ENCODE measurements at places on chromosomes 13 and 19.

DNA sequence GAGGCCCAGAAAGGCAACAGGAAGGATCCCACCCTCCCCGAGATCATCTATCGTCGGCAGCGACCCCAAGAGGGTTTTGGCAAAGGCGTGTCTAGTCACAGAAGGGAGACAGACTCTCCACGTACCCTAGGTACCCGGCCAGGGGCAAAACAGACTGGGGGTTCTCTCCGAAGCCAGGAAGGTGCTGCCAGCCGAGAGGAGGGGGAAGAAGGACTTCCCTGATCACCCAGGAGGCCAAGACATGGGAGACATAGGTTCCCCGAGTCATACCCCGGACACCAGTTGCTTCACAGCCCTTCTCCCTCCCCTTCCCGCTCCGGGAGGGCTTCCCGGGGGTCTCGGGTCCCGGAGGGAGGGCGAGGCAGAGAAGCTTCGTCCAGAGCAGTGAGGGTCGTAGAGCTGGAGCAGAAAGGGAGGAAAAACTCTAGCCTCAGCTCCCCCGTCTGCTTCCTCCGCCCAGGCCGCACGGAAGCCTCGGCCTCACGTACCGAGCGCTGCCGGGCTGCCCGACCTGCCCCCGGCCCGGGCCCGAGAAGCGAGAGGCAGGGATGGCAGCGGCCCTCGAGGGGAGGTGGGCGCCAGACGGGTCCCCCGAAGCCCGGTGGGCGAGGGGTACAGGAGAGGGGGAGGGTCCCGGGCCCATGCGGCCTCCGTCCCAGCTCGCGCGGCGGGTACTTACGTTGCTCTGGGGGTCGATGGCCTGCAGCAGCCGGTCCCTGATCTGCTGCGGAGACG lies 644 bp downstream of the MED26 start:
- no peak for DNase-seq

DNA sequence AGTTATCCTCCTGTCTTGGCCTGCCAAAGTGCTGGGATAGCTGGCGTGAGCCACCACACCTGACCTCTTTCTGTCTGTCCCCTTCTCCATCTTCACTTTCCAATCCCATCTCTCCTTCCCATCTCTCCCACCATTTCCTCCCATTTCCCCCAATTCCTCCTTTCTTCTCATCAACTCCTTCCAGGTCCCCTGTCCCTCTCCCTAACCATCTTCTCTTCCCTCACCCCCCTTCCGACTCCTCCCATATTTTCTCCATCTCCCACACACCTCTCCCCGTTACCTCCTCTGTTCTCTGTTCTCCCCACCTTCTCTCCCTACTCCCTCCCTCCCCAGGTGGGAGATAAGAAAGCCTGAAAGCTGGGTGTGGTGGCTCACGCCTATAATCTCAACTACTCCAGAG lies 40.6 kb downstream of the KEAP1 start:
- no peak for DNase-seq

DNA sequence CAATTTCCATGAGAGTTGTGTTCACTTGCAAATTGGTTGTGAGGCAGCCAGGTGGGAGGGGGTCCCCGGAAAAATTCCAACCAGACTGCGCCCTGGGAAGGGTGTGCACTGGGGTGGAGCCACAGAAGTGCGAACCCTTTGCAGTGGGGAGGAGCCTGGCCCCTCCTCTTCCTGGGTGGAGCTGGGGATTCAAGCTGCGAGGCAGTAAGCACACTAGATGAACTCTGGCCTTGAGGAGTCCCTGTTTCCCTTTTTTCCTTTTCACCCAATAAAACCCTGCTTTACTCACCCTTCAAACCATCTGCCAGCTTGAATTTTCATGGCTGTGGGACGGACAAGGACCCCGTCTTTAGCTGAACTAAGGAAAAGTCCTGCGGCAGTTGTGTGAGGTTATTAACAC lies 31.0 kb upstream of the MBNL2 start:
- no peak for DNase-seq

GRCh38 chr13:101846249-101846648 lies 393.8 kb downstream of the ITGBL1 start:
- no peak for DNase-seq

GRCh38 chr19:41615207-41615606 lies 11.7 kb downstream of the CEACAM4 start:
- no peak for DNase-seq

DNA sequence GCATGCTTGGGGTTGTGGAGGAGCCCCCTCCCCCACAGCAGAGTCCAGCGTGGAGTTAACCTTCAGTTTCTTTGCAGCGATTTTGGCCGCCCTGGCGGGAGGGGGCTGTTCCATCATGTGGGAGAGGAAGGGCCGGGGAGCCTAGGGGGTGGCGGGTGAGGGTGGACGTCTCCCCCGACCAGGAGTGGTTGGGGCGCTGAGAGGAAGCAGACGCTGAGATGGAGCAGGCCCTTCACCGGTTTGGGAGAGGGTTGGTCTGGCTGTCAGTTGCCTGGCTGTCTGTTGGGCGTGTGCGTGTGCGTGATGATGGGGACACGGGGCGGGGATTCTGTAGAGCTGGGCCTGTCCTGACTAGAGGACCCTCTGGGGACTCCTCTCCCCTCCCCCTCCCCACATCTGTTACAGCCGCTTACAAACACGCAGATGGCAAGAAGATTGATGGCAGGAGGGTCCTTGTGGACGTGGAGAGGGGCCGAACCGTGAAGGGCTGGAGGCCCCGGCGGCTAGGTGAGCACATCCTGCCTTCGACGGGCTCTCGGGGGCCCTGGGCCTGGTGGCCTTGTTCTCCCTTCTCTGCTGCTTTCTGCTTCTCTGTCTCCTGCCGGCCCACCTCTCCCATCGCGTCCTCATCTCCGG lies 9.8 kb upstream of the LIN7B start:
- DNase-seq: no peak

DNA sequence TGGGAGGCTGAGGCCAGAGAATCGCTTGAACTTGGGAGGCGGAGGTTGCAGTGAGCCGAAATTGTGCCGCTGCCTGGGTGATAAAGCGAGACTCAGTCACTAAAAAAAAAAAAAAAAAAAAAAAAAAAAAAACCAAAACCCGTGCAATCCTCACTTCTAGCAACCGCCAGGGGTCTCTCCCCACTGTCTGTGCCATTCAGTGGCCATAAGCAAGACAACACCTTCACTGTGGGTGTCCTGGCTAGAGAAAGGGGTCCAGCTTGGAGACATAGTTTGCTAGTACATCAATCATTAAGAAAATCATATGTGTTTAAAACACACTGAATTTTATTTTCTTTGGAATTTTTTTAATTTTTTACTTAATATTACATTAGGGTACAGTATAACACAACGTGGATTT lies 68.2 kb downstream of the RASL11A start:
- no peak for DNase-seq

DNA sequence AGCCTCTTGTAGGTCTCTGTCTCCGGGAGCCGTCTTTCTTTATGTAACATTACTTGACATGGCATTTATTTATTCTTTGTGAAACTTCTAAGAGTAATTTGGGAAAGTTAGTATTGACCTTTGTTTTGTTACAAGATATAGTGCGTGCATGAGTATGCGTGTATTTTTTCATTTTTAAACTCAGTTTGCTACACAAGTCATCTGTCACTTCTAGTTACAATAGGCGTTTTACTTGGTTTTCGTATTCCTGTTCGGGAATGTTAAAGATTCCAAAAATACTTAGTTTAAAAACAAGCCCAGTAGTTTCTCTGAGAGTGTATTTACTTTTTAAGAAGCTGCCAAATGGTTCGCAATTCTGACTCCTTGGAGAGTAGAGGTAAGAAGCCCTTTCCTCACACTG lies 3.2 kb downstream of the PDS5B start:
- DNase-seq: no peak

- DNase-seq: no peak
These were observed 33.4 kb downstream of the FAAP24 start for GRCh38 chr19:33005440-33005839.

DNA sequence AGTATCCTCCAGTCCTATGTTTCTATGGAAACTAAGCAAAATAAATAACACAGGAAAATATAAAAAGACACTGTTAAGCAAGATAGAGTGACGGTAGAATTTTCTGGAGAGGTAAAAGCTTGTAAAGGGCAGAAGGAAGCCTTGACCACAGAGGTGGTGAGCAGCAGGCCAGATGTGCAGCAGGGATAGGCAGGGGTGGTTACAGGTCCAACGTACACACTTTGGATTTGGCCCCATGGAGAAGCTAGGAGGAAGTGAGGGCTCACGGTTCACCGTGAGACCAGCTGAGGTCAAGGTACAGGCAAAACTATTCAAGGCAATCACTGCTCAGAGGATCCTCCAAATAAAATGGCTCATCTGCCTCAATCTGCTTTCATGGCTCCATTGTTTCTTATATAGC lies 242.8 kb downstream of the B3GLCT start:
- DNase-seq: no peak

- peak; percentile 47 for DNase-seq
These were observed 665 bp downstream of the ZNF497 start for GRCh38 chr19:58361900-58362271.

DNA sequence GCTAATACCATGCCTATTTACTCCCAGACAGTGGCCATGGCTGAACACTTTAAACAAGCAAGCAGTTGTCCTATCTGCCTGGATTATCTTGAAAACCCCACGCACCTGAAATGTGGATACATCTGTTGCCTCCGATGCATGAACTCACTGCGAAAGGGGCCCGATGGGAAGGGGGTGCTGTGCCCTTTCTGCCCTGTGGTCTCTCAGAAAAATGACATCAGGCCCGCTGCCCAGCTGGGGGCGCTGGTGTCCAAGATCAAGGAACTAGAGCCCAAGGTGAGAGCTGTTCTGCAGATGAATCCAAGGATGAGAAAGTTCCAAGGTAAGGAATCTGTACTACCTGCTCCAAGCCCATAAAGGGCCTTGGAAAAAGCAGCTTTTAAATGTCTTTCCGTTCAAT lies 8.6 kb downstream of the RFPL4AL1 start:
- DNase-seq: no peak

- no peak for DNase-seq
These were observed 867 bp downstream of the ZNF546 start for GRCh38 chr19:39997638-39998216.

GRCh38 chr19:42762789-42763188 lies 2.7 kb downstream of the PSG8 start:
- DNase-seq: no peak

- no peak for DNase-seq
These were observed 29.9 kb downstream of the MICU2 start for GRCh38 chr13:21573920-21574712.

GRCh38 chr13:98144801-98145350 lies 2.0 kb downstream of the FARP1 start:
- DNase-seq: no peak

DNA sequence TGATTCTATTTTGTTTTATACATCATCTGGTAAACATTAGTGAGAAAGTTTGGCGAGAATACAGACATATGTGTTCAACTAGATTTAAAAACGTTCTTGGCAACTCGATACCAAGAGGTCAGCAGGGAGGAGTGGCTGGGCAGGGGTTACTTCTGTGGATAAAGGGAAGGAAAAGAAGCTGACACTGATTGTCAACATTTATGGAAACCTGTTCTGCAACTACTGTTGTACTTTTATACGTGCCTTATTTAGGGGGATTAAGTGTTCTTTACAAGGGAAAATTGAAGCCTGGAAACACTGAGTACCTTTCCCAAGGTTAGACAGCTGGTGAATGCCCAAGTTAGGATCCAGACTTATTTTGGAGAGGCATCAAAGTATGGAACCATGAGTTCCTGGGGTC lies 65.0 kb downstream of the MTUS2 start:
- no peak for DNase-seq

GRCh38 chr13:80497439-80497838 lies 156.5 kb upstream of the SPRY2 start:
- DNase-seq: no peak

- no peak for DNase-seq
These were observed 26.2 kb downstream of the TMED1 start for GRCh38 chr19:10809651-10810285.

GRCh38 chr13:51777921-51778320 lies 26.0 kb downstream of the DHRS12 start:
- DNase-seq: no peak

DNA sequence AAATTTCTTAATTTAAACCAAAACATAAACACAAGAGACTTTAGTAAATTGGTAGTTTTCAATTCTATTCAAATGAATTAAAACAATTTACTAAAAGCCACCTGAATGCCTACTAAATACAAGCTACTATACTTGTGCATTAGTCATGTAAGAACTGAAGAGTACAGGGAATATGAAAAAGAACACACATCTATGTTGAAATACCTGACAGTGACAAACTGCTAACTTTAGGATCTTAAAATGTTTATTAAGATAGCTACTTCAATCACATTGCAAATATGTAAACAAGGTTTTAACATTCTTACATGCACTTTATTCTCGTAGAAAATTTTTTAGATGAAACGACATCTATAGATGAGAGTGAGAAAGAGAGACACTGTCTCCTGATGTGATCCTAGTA lies 4.1 kb downstream of the SPRYD7 start:
- DNase-seq: no peak

GRCh38 chr13:48873081-48873480 lies 102.6 kb upstream of the FNDC3A start:
- no peak for DNase-seq

DNA sequence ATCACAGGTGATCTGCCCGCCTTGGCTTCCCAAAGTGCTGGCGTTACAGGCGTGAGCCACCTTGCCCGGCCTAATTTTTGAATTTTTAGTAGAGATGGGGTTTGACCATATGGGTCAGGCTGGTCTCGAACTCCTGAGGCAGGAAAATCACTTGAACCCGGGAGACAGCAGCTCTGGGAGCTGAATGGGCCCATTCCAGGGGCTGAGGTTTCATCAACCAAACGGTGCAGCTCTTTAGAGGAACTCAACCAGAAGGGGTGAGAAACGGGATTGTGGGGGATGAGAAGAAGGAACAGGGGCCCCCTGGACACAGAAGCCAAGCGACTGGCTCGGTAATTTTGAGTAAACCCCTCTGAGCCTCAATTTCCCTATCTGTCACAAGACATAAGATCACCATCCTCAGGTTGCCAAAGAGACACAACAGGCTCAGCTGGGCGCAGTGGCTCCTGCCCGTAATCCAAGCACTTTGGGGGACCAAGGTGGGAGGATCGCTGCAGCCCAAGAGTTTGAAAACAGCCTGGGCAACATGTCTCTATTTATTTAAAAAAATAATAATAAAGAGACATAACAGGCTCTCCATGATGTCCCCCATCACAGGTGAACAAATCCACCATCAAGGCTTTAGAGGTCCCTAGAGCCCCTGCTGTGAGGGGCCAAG lies 562 bp downstream of the IQCN start:
- DNase-seq: no peak

Measured in stimulated activated CD8-positive, alpha-beta memory T cell treated with anti-CD3 and anti-CD28 coated beads, Interleukin-7, amount 100 ng/mL, for 48 hours (primary cell).